ENCODE measurements at places on chromosomes 5 and 9.

DNA sequence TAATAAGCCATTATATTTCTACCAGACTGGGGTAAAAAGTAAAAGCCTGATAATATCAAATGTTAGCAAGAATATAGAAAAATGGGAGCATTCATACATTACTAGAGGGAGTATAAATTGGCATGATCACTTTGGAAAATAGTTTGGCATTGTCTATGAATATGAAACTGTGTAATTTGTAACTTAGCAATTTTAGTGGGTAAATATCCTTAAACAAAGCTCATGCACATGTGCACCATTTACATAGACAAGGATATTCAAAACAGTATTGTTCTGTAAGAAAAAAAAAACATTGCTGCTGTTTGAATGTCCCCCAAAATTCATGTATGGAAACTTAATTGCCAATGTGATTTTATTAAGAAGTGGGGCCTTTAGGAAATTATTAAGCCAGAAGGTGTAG is 166.4 kb upstream of the SLC27A6 start:
- no peak for DNase-seq

GRCh38 chr5:81631124-81631523 is 119.8 kb downstream of the SSBP2 start:
- no peak for DNase-seq

DNA sequence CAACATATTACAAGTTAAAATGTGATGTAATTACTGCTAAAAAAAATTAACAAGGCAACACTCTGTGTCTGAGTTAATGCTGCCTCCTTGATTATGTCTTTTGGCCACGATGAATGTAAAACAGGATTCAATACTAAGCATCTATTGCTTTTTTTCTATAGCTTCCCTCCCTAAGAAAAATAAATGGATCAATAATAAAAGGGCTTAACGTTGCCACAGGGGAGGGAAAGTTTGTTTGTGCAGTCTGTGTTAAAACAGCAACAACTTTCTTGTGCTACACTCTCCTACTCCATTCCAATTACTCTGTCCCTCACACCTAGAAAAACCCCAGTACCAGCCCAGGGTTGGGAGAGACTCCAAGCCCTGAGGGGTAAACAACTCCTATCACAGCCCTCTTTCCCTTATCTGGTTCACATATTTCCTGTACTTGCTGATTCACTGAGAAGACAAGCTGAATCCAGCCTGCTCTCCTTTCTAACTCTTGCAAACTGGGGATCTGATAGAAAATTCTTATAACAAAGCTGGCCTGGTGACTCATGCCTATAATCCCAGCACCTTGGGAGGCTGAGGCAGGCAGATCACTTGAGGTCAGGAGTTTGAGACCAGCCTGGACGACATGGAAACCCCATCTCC is 44.8 kb downstream of the PTPN3 start:
- DNase-seq = no peak

DNA sequence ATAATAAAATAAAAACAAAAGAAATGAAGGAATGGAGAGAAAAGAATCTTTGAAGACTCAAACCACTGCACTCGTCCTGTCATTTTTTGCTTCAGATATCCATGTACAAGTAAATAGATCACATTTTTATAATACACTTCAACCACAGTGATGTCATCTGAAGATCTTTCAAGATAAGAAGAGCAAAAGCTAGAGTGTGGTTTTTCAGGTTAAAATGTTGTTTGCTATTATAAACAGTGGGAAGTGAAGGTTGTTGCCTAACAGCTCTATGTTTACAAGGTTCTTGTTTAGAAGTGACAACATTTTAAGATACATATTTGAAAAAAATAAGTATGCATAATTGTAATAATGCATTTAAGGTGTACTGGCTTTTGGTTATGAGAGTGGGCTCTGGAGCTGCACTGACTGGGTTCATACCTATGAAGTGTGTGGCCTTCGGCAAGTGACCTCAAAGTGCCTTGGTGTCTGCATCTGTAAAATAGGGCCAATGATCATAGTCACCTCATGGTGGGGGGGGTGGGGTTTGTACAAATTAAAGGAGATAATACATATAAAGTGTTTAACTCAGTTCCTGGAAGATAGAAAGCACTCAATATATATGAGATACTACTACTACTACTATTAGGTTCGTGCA is 45.5 kb upstream of the IL7R start:
- no peak for DNase-seq

DNA sequence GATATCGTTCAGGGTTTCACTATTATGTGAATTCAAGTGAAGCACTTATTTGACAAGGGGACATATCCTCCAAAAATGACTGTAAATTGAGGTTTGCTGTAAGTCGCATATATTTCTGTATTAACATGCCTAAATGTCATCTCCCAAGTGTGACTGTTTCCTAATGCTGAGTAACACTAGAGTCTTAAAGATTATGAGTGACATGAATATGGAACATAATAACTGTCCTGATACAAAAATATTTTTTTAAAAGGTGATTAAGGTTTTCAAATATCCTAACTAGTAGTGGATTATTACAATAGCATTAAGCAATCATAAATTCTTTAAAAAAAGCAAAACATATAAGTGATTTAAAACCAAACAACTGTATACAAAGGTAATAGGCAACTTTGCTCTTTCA is 3.6 kb downstream of the NFIB start:
- no peak for DNase-seq

- no peak for DNase-seq
These were observed 89.2 kb upstream of the ERBIN start for GRCh38 chr5:65837139-65837538.

GRCh38 chr9:121767171-121767769 is 115.8 kb downstream of the DAB2IP start:
- DNase-seq = no peak

DNA sequence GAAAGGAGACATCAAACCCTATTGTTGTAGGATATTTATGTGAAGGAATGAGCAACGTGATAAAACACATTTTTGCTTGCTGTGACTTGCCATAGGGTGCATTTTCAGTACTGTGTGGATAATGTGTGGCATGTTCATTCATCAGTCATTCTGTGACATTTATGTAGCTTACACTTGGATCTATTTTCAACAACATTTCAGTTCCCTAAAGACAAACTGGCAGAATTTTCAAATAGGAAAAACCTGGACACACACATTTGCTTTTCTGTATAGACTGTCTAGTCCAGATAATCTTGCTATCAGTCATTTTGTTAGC is 127.7 kb downstream of the TMC1 start:
- no peak for DNase-seq

DNA sequence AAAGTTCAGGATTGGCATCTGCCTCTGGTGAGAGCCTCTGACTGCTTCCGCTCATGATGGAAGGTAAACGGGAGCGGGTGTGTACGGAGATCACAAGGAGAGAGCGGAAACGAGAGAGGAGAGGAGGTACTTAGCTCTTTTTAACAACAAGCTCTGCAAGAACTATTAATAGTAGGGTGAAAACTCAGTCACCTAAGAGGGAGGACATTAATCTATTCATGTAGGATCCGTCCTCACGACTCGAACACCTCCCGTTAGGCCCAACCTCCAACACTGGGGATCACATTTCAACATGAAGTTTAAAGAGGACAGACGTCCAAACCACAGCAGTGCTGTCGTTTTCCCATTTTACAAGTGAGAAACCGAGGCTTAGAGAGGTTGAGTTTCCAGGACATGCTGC is 173.7 kb downstream of the SLC28A3 start:
- DNase-seq = no peak

DNA sequence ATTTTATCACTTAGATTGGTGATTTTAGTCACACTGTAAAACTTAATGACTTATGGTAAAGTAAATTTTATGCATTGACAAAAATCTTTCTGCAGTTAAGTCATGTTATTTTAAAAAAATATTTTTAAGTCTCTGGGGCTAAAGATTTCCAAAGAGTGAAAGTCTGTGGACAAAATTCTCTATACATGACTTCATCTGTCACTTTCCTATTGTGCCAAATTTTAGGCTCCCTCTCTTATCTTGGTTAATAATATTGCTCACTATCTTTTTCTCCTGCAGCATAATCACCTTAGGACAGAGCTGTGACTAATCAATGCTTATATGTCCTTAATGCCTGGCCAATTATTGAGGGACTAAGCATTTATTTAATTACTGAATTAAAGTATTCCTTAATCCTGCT is 15.2 kb downstream of the LURAP1L start:
- no peak for DNase-seq
